ENCODE measurements at places on chromosomes 12 and 14.

GRCh38 chr12:112420740-112421139, 2.0 kb downstream of the PTPN11 start:
- no peak for DNase-seq

GRCh38 chr14:92471919-92472318, 41.7 kb upstream of the RIN3 start:
- DNase-seq: peak; percentile 79

DNA sequence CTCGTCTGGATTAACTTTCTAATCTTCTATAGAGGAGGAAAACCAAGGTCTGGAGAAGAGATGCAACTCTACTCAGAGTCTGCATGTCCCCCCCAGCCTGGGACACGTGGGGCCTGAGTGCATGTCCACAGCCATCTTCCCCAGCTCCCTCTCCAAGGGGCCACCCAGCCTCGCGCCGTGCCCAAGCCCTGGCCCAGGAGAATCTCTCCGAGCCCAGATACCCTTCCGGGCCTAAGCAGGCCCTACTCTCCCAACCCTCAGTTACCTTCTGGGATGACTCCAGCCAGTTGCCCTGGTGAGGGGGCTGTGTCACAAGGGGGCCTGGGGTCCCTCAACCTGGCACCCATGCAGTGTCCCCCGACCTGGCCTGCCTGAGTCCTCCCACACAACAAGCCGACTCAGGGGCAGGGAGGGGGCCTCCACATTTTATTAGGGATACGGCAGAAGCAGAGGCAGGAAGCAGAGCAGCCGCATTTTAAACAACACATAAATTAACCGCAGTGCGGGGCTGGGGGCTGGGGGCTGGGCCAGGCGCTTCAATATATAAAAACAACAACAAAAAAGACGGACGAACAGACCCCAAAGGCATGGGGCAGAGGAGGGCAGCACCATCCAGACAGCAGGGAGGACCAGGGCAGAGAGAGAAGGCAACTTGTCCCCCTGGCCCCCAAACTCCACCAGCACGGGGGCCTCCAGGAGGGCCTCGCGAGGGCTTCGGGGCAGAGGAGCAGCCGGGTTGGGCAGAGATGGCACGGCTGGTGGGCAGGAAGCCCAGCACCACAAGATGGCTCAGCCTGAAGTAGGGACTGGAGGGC, 37.3 kb downstream of the NCKAP5L start:
- DNase-seq: no peak

- DNase-seq: no peak
These were observed 1048.5 kb downstream of the SLC6A15 start for GRCh38 chr12:83864054-83864453.

- DNase-seq: no peak
These were observed 919.9 kb downstream of the FSCB start for GRCh38 chr14:43587183-43587582.

DNA sequence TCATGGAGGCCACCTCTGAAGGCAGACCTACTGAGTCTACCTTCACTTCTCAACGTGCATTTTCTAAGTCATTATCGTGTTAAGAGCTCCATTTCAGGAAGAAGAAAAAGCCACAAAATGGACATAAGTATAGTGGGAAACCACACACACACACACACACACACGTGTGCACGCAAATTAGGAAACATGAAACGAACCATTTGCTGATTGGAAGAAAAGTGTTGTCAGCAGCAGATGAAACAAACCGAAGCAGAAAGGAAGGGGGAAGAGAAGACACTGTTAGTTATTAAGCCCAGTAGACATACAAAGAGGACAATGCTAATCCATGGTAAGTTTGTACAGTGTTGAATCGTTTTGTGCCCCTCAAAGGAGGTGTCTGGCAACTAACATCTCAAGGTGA, 9.9 kb upstream of the VPS33A start:
- no peak for DNase-seq

GRCh38 chr12:80698256-80698655, 9.2 kb upstream of the MYF6 start:
- DNase-seq: no peak

DNA sequence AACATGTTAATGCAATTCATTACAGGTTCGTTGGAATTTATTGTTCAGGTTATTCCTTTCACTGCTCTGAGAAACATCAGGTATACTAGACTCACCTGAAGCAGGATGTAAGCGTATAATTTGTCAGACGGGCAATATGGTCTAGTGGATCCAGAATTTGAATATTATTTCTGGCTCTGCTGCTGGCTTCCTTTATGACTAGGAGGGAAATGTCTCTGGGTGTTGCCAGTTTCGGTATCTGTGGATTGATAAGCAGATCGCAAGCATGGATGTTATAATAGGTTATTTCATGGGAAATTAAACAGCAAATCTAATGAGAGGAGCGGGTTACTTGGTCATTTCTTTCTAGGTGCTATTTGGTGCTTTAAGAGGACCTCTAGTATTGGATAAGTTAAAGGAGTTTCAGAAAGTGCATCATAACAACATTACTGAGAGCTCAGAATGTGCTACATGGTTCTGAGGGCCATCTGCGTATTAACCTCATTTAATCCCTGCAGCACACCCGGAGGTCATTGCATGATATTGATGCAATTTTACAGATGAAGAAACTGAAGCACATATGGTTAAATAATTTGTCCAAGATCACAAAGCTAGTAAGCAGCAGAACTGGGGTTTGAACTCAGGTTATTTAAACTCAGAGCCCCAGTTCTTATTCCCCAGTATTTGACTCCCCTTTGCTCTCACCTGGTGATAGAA, 47.3 kb upstream of the BCAT1 start:
- no peak for DNase-seq

- no peak for DNase-seq
These were observed 106.5 kb upstream of the LMNTD1 start for GRCh38 chr12:25659621-25660020.

DNA sequence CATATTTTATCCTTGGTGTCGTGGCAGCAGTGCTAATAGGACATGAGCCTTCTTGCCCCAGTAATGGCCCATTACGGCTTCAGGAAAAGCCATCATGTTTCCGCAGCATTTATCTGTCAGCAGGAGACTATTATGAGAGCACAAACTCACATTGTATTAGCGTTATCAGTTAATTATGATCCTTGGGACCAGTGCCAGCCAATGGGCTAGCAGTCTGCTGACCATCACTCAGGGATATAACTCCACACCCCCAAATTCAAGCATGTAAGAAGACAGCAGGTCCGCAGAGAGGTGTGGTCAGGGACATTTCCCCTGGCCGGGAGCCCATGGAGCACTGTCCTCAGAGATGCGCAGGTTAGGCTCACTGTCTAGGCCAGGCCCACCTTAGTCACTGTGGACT, 4.9 kb upstream of the ESRRB start:
- no peak for DNase-seq

DNA sequence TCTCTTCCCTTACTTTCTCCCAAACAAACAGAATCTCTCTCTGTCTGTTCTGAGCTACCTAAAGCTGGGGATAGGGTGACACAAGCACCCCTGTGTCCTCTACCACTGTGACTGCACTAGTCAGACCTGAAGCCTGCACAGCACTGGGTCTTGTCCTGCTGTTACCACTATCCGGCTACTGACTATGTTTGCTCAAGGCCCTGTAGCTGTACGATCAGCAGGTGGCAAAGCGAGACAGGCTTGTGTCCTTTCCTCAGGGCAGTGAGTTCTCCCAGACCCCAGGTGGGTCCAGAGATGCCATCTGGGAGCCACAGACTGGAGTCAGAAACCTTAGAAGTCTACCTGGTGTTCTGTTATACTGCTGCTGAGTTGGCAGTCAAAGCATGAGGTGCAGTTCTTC, 116.4 kb downstream of the NUBPL start:
- DNase-seq: no peak

DNA sequence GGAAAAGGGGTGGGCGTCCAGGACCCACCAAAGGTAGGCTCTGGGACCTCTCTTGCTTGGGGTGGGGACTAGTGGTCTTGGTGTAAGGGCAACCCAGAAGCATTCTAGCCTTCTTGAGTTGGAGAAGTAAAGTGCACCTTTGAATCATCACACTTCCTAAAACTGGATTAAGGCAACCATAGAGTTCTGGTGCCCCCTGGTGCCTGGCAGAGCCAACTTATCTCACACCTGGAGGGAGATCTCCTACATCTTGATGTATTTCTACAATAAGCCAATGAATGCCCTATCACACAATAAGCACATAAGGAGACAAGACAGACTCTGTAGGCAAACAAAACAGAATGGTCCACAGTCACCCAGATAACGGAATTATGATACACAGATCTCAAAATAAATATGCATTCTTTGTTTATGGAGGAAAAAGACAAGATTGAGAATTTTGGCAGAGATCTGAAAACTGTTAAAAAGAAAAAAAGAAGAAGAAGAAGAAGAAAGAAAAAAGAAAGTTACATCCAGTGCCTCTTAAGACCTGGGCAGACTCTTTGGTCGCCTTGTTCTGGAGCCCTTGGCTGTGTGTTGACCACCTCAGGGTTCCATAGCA, 95.9 kb upstream of the PPP2R5C start:
- peak; percentile 61 for DNase-seq

GRCh38 chr14:105006831-105007592, 13.9 kb downstream of the CDCA4 start:
- no peak for DNase-seq

DNA sequence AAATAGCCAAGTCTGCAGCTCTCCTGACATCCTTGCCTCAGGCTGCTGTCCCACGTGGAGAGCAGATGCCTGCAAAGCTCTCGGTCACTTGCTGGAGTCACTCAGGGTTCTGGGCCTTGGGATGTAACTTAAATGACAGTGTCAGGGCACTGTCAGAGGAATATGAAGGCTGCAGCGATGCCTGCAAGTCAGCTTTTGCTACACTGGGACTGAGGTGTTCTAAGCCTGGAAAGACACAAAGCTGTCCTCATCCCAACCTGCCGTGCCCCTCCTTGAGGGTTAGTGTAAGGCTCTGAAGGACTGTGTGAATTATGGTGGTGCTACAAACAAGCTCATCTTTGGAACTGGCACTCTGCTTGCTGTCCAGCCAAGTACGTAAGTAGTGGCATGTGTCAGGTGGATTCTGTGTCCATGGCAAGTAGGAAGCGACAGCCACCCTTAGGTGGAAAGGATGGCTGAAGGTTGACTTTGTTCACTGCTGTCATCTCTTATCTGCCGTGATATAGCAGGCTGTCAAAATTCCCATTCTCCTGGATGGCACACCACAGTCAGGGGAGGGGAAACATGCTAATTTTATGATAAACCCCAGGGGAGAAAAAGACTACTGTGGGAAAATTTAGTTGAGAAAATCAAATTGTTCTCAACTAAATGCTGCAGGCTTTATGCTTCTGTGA, 79.9 kb downstream of the DAD1 start:
- DNase-seq: no peak

DNA sequence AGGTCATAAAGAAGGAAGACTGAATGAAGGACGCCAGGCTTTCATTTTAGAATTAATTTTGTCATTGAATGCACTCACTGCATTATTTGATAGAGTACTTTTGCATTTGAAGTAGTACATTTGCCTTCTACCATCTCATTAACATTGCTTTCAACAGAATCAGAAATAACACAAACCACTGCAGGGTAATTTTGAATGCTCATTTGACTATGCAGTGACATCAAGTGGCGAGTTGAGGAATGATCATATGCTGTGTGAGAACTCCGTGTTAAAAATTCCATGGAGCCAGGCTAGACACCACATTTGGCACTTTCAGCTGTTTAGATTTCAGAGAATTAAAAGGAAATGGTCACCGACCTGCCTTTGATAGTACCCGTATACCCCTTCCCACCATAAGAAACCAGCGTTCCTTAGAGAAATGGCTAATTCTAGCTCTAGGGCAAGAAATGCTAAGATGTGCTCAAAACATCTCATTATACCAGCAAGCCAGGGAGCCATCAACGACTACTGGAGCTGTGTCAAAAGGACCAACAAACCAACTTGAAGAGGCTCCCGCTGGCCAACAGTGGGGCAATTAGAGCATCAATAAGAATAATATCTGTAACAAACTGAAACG, 16.5 kb downstream of the HEBP1 start:
- peak; percentile 67 for DNase-seq

GRCh38 chr12:92505254-92506231, 197.2 kb upstream of the PLEKHG7 start:
- DNase-seq: no peak

GRCh38 chr12:52874573-52875435, 26.0 kb upstream of the KRT78 start:
- peak; percentile 44 for DNase-seq

DNA sequence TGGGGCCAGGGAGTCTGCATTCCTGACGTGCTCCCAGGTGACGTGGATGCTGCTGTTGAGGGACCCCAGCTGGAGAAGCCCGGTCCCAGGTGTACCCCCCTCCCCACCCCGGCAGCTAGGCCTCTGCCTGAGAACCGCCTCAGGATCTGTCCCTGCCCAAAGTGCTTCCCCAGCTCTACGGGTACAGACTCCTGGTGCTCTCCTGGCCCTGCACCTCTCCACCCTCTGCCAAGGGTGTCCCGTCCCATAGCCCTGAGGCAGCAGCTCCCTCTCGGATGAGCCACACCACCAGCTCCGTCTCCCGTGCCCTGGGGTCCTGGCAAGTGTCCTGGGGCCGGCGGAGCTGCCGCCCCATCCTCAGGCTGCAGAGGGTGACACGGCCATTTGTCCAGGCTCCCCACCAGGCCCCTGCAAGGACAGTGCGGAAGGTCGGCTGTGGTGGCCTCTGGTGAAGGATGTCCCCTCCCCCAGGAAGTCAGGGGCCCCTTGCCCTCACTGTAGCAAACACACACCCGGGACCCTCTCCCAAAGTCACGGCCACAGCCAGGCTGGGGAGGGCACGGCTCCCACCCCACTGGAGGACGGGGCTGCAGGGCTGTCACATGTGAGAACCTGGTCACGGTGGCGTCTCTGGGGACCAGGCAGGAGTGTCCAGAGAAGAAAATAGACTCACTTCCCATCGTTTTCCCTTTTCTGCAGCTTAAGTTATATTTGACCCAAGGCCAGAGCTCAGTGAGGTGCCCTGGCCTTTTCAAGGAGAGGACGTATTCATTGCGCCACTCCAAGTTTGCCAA, 74.4 kb upstream of the FBRSL1 start:
- no peak for DNase-seq
